SW480 (cell line): ENCODE measurements at places on chromosomes 2 and 18.

GRCh38 chr2:66872986-66873754 is 438.2 kb downstream of the MEIS1 start:
- DNase-seq, result no peak

DNA sequence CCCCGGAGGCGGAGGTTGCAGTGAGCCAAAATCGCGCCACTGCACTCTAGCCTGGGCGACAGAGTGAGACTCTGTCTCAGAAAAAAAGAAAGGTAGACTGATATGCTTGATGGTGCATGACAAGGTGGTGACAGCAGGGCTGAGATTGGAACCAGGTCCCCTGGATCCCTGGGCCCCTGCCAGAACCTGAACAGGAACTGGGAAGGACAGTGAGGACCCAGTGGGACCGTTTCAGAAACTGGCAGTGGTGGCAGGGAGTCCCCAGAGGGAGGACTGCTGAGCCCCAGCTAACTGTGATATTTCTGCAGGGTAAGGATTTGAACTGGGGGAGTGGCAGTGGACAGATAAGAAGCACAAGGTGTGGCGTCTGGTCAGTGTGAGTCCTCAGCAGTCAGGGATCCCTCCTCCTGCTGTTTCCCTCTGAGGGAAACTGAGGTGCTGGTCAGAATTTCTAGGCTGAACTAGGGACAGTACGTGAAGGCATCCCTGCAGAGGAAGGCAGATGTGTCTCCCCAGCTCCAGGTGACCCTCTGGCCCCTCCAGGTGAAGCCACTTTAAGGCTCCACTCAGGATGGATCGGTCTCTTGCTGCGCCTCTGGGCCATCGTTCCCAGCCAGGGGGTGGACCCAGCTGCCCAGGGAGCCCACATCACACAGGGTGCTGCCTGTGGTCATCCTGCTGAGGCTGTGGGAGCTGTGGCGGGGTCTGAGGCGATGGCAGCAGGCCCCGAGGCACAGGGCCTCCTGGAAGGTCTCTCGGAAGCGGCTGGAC is 5.6 kb downstream of the NMUR1 start:
- DNase-seq, result no peak

DNA sequence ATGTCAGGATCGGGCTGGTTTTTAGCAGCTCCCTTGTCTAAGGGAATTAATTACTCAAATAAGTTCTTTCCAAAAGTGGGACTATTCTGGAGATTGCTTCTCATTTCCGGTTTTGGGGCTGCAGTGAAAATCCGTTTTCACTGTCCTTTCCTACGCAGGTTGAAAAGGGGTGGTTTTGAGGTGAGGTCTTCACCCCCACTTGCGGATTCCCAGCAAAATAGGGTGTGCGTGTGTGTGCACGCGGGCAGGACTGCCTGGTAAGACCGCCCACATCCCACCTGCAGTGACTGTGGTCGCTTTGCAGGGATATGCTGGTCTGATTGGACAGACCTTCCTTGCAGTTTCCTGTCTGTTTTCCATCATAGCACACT is 472 bp upstream of the PLEKHM3 start:
- no peak for DNase-seq

GRCh38 chr2:33205693-33206434 is 259.1 kb downstream of the LTBP1 start:
- no peak for DNase-seq

DNA sequence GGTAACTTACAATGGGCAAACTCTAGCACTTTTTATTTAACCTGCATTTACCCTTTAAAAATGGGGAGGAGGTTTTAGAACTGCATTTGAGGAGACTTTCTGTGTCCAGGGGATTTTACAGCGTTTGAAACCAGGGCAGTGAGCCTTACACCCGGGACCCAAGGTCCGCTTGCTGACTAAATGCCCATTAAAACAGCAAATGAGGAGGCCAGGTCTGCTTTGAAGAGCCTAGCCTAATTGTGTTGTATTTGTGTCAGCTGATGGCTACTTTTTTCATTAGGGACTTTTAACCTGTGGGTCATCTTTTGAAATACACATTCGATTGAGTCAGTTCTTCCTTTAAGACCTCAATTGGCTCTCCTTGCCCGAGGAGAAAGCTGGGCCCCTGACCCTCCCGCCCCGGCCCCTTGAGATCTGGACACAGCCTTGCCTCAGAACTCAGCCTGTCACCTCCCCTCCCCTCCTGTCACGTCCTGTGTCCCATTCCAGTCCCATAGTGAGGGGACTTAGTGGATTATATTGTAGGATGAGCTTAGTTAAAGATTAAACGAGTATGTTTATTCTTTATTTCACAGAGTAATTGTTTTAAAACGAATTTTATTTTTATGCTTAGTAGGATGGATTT is 69.0 kb downstream of the KLHL29 start:
- DNase-seq, result no peak

DNA sequence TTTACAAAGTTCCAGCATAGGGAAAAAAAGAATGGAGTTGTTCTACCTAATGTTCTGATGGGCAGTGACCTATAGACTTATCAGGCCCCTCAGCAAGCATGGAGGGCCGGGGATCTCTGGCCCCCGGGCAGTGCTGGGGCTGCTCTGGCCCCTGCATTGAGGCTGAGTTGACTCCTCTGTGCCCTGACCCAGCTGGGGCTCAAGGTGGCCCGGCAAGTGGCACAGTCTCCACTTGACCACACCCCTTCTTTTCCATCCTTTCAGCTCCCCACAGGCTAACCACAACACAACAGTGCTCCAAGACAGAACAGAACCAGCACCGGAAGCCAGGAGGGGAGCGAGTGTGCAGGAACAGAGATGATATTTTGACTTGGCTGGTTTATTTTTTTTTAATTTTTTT is 19.9 kb downstream of the TOGARAM2 start:
- DNase-seq, result no peak

DNA sequence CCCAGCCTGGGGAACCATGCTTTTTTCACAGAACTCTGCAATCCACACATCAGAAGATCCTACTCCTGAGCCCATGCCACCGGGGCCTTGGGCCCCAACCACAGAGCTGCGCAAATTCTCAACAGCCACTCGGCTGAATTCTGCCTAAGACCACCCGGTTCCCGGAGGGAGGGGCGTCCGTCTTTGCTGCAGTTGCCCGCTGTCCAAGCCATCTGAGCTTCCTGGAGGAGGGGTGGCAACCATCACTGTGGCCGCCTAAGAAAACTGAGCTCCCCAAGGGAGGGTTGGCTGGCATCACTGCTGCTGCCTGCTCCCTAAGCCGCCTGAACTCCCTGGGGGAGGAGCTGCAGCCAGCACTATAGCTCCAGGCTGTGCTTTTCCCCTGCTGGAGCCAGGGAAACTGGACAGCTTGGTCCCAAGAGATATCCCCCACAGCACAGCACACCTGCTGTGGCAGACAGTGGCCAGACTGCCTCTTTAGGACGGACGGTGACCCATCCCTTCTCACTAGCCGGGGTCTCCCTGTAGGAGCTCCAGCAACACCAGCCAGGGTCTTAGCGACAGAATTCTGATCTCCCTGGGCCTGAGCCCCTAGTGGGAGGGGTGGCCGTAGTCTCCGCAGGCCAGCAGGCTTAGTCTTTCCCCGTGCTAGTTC is 1411.6 kb upstream of the CDH2 start:
- DNase-seq, result no peak

- no peak for DNase-seq
Observed at GRCh38 chr2:218823196-218823855, 8.3 kb downstream of the PRKAG3 start.

DNA sequence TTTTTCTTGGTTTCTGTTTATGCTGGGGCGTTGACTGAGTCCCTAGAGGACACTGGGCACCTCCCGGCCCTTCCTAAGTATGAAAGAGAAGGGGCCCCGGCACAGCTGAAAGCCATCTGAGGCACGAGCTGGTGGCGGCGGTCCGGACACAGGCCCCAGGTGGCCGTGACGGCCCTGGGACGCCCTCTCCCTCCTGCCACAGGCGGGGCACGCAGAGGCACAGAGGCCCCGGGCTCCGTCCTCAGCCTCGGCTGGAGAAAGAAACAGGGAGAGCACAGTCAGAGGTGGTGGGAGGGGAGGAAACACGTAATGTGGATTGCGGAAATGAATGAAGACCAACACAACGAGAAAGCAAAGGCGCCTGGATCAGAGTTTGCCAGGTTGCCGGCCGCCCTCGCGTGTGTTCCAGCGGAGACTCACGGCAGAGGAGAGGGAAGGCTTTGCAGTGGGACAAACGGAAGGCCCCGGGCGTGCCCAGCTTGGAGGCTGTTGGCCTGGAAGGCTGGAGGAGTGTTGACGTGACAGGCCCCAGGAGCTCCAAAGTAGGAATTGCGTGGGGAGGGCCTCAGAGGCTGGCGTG is 119.1 kb downstream of the PTGR3 start:
- DNase-seq, result no peak

GRCh38 chr2:166831930-166832329 is 56.4 kb upstream of the XIRP2 start:
- peak; percentile 2 for DNase-seq

DNA sequence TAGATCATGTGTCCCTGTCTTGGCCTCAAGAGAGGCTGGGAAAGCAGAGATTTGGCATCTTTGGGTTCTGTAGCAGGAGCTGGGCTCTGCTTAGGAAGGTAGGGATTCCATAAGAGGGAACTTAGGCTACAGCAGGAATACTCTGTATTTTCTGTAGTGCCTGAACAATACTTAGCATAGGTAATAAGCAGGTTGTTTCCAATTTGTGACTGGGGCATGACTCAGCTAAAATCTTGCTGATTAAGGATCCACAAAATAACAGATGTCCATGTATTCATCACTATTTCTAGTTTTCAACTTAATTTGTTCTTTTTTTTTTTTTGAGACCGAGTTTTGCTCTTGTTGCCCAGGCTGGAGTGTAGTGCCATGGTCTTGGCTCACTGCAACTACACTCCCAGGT is 68.5 kb downstream of the SMAD4 start:
- DNase-seq, result no peak

- peak; percentile 76 for DNase-seq
Observed at GRCh38 chr2:200406379-200406778, 99.9 kb downstream of the SPATS2L start.

- DNase-seq, result no peak
Observed at GRCh38 chr2:128660836-128661235, 342.2 kb upstream of the HS6ST1 start.

DNA sequence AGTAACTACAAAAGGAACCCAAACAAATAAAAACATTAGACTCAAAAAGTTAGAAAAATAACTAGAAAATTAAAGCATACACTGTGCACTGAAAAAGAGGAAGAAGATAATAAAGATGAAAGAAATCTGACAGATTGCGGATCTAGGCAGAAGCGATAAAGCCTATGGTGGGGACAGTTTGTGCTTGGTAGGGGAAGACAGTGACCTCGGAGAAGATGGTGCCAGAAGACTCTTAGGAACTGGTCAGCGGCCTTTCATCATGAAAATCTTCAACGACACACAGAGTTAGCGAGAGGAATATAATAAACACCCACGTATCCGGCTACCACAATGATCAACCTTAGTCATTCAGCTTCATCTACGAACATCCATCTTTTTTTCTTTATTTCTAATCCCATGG is 180.5 kb downstream of the HDAC4 start:
- DNase-seq, result no peak

GRCh38 chr2:6492573-6492972 is 373.1 kb downstream of the CMPK2 start:
- DNase-seq, result no peak

DNA sequence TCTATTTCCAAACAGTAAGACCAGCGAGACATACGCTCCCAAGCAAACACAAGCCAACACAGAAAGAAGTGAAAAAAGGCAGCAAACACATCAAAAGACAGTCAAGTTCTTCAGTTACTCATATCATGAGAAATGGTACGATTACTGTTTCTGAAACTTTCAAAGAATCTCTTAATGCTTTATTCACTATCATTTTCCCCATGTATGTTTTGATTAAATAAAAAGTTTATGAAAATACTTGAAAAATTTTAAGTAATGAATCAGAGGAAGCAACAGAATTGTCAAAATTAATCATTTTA is 114.9 kb downstream of the HDAC4 start:
- DNase-seq, result no peak
